ELR (cell line): ENCODE measurements at places on chromosomes 3 and 15.

DNA sequence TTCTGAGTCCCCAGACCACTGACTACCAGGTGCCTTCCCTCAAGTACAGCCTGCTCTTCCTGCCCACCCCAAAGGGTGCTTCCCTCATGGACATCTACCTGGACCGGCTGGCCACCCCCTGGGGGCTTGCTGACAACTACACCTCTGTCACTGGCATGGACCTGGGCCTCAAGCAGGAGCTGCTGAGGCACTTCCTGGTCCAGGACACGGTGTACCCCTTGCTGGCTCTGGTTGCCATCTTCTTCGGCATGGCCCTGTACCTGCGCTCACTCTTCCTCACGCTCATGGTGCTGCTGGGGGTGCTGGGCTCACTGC, 9.3 kb downstream of the DISP2 start:
- DNase-seq, result no peak

DNA sequence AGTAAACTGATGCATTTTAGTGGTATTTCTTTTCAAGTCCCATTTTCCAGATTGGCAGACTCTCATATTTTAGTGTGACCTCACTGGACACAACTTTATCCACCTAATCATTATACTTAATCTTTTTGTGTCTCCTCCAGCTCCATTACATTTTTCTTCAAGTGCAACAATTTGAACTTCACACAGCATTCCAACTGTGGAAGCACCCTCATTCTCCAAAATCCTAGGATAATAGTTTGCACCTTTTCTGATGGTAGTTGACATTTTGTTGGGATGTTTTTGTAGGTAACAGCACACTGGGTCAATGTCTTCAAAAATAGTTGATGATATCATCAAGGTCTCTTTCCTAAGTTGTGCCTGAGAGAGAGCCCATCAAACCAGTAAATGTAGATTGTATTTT, 123.1 kb downstream of the RYR3 start:
- no peak for DNase-seq

DNA sequence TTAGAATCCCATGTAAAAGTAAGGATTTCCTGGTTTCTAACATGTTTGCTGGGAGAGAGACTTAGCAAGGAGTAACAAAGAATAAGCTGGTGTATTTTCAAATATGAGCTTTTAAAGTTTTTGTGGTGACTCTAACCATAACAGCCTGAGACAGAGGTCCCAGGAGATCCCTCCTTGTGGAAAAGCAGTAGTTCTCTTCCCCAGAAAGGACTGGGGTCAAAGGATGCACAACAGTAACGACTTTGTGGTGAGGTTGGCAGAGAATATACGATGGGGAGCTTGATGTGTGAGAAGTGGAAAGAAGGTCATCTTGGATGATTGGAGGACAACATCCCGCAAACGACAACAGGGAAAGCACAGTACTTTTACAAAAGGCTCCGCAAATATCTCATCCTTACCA, 38.2 kb downstream of the ABHD5 start:
- DNase-seq, result no peak

DNA sequence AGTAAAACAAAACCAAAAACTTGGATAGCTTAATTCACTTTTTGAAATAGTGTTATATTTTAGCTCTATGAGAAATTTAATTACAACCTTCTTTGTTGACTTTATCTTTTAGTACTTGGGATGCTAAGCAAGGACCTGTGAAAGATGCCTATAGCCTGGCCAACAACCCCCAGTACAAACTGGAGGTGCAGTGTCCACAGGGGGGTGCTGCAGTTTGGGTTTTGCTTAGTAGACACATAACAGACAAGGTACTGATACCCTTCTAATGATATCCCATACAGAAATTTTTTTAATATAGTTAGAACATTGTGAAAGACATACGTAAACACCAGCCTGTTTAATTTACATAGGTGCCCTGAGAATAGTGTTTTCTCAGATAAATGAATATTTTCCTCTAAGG, 35.3 kb downstream of the CAPN7 start:
- DNase-seq, result peak; percentile 35

GRCh38 chr15:72168808-72169190, 28.8 kb downstream of the GRAMD2A start:
- DNase-seq, result no peak

- DNase-seq, result no peak
Observed at GRCh38 chr15:70575231-70576226, 187.8 kb downstream of the UACA start.

GRCh38 chr15:60419753-60420152, 22.0 kb upstream of the ANXA2 start:
- no peak for DNase-seq

- DNase-seq, result no peak
Observed at GRCh38 chr3:34073961-34074360, 275.5 kb downstream of the PDCD6IP start.

- no peak for DNase-seq
Observed at GRCh38 chr3:61924991-61925390, 363.6 kb downstream of the PTPRG start.

DNA sequence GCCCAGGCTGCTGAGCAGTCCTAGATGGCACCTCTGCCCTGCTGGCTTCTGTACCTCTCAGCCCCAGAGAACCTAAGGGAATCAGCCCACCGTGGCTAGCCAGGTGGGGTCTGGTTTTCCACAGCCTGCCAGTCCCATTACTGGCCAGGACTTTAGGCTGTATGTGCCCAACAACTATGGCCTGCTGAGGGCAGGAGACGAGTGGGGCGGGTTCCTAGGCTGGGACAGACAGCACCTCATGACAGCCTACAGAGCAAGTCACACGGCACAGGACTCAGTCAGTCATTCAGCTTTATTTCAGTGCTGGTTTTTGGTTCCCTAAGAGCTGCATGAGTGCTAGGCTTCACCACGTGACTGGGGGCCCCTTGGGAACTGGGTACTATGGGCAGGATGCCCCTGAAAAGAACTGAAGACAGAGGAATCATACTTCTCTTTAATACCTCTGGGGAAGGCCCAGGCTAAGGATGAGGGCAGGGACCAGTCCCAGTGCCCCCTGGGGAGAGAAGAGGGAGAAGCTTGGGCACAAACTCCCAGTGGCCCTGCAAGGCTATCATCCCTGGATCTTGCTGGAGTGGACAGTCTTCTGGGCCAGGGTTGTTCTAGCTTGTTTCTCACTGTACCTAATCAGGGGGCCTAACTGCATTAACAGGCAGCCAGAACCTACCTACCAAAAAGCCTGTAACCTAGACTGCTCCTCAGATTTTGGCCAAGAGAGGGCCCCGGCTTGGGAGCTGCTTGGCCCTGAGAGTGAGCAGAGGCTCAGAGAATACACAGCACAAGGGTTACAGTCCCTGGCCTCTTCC, 14.8 kb downstream of the CLK3 start:
- no peak for DNase-seq

DNA sequence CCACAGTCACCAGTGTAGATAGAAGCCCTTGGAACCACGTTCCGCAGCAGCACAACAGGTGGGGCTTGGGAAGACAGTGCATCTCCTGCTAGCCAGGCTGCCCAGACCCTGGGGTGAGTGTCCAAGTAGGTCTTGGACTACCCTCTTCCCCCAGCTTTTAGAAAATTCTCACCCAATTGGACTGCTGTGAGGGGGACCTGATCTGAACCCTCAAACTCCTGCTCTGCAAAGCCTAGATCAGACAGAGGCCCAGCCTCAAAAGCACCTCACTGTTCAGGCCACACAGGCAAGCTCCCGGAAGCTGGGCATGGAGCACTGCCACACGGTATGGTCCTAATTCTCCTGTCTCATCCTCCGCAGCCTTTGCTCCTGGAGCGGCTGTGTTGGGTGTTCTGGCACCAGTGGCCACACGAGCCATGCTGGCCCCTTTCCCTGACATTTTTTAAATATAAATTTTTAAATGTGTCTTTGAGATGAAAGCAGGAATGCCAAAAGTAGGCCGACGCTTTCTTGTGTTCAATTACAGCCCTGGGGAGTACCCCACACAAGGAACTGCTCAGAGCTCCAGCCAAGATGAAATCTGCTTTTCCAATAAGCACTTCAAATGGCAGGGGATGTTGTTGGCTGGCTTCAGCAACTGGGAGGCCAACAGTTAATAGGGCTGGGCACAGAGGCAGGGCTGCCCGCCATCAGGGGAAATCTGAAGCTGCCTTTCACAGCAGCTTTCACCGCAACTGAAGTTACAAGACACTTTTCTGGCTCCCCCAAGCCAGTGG, 40.9 kb downstream of the CPN2 start:
- DNase-seq, result no peak

DNA sequence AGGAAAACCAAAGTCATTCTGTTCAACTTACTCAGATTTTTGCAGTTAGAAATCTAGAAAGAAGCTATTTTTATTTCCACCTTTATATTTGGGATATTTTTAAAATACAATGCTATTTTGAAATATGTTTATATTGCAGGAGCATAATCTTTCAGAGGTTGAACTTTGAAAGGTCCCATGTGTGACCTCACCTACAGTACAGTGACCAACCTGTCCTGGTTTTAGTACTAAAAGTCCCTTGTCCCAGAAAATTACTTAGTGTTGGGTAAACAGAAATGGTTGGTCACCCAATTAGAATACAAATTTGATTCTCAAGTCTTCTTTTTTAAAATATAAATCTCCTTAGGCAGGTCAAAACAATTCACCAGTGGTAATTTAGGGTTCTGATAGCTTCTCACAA, 141.6 kb upstream of the FRMD4B start:
- no peak for DNase-seq

GRCh38 chr15:49096090-49096750, 50.0 kb upstream of the SECISBP2L start:
- no peak for DNase-seq

GRCh38 chr3:76065964-76066363, 280.6 kb upstream of the ZNF717 start:
- DNase-seq, result peak; percentile 40

- no peak for DNase-seq
Observed at GRCh38 chr3:150727653-150728502, 24.2 kb upstream of the ERICH6 start.

GRCh38 chr3:131796111-131796510, 238.7 kb downstream of the CPNE4 start:
- DNase-seq, result no peak

GRCh38 chr15:66763186-66764071, 61.4 kb downstream of the SMAD6 start:
- no peak for DNase-seq

GRCh38 chr3:185737740-185738680, 86.8 kb downstream of the IGF2BP2 start:
- peak; percentile 46 for DNase-seq

- DNase-seq, result no peak
Observed at GRCh38 chr3:167162083-167162482, 218.0 kb downstream of the ZBBX start.

- DNase-seq, result no peak
Observed at GRCh38 chr3:46884929-46885328, 7.4 kb downstream of the PTH1R start.

GRCh38 chr15:42121021-42121420, 26.7 kb upstream of the PLA2G4D start:
- no peak for DNase-seq

DNA sequence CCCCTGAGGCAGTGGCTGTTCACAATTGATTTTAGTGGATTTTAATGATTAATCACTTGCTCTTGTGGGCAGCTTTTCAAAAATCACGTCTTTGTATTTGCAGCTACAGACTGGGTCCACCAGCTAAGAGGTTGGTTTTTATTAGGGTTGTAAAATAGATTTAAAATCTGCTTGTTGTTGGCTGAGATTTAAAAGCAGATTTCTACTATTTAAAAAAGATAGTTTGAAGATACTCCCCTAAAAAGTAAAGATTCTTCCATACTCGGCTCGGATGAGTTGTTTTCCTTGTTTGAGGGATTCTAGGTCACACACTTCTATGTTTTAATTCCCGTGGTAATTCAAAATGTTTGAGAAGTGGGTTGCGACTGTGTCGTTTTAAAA, 1.7 kb downstream of the KLHL24 start:
- DNase-seq, result no peak

- no peak for DNase-seq
Observed at GRCh38 chr15:36815786-36816185, 236.4 kb downstream of the CDIN1 start.

DNA sequence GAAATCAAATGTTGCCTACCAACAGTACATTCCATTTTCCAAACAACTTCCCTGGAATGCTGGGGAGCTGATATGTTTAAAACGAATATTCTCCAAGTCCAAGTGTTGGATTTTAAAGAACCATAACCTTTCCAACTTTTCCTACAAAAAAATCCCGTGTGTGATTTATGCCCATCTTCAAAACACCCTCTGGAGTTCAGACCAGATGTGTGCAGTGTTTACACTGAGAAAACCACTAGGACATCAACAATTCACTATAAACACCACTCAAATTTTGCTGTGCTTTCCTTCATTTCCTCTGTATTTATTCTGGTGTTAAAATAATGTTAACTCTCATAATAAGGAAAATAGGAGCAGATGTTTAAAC, 2.4 kb downstream of the VGLL4 start:
- peak; percentile 45 for DNase-seq

DNA sequence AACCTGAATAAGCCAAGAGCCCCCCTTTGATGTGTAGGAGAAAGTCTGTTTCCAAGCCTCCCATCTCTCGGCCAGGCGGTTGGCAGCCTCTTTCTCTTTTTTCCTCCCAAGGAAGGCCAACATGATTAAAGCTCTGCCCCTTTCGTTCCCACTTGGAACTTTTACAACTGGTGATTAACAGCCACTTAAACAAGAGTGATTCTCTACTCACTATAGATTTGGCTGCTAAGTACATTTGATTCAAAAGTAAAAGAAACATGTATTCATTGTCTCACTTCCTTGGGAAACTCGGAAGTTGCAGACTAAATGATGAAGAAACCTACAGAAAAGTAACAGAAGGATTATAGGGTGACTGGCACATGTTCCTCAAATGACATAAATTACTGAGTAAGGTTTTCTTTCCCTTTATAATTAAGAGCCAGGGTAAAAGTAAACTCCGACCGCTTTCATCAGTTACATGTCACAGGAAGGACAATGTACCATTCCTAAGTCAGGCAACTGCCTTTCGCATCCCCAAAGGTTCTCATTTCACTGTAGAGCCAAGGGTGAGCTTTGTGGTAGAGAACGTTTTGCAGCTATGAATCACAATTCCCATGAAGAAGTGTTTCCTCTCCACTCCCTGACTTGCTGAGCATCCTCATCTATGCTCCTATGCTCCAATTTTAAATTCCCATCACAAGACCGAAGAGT, 72.7 kb downstream of the MB21D2 start:
- DNase-seq, result peak; percentile 70

- DNase-seq, result no peak
Observed at GRCh38 chr15:25394898-25395297, 43.9 kb downstream of the UBE3A start.

DNA sequence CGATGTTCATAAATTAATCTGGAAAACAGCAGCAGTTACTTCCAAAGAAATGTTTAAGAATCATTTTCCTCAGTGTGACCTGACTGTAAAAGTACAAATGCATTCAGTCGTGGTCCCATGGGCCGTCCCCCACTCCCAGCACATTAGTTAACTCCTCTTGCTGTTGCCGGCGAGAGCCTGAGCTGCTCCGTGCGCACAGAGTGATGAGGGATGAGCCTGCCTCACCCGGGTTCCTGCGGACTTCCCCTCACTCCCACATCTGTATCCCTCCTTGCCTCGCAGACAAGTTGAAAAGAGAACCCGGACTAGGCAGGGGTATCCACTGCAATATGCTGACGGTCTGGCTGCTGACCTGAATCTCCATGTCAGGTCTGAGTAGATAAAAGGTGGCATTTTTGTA, 861.7 kb upstream of the NR2F2 start:
- DNase-seq, result no peak
